ENCODE measurements at places on chromosomes 2 and 18.

DNA sequence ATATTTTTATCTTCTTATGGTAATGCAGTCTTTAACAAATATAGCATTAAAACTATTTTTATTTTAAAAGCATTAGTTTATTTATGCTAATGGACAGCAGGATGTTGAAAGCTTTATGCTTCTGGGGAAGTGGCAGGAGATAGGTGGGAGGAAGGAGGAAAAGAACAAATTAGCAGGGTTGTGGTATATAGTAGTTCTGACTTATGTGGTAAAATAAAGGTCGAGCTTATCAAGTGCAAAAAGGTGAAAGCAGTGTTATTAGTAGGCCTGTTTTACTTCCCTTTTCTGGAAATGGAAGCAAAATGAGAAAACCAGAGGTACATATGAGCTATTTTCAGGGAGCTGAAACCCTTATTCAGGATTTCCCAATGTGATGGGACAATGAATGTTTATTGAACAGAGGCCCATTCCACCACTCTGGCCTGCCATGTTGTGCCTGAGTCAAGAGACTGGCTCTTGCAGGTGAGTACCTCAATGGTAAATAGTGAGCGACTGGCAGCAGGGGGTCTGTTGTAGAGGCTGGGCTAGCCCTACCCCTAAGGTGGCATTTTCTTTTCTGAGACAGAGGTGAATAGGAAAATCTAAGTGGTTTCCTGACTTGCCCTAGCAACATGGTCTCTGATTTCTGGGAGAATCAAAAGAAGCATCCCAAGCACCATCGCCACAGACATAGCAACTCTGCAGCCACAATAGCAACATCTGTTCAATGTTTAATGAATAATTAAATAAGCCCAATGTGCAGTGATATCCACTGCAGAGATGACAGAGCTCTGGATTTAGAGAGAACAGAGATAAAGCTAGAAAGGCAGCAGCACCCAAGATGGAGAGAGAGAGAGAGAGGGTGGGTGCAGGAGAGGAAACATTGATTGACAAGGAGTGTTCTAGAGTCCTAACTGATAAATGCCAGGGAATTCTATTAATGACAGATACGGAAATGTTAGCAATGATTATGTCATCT lies 119.7 kb downstream of the UPP2 start:
- DNase-seq: no peak

DNA sequence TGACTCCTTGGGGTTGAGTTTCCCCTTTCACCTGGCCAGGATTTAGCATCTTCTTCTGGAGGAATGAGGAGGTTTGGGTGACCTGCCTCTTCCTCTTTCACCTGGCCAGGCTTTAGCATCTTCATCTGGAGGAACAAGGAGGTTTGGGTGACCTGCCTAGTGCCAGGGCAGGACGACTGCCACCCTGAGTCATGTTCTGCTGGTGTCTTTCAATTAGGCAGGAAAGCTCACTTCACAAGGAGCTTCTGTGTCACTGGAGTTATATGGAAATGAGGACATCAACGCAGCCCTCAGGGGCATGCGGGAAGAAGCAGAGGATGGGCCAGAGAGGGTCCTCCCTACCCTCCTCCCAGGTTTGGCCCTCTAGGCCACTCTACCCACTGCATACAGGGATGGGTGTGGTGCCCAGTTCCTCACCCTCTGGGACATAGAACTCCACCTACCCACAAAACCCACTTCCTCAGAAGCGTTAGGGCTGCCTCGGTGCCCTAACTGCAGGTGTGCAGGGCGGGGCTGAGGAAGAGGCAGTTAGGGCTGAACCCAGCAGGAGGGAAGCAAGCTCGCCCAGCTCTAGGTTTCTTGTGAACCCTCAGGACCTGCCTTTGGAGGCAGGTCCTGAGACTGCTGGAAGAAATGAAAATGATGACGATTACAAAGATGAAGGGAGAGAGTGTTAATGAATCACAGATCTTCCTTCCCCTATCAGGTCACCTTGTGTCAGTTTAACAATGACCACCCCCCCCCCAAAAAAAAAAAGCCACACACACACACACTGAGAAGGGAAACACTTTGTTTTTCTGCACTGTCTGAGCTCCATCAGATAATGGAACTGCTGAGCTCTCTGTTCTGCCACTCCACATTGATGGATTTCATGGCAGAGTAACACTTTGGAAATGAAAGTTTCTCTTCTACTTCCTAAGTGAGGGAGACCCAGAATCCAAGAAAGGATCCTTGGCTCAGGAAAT lies 71.0 kb downstream of the ARL4C start:
- DNase-seq: no peak

DNA sequence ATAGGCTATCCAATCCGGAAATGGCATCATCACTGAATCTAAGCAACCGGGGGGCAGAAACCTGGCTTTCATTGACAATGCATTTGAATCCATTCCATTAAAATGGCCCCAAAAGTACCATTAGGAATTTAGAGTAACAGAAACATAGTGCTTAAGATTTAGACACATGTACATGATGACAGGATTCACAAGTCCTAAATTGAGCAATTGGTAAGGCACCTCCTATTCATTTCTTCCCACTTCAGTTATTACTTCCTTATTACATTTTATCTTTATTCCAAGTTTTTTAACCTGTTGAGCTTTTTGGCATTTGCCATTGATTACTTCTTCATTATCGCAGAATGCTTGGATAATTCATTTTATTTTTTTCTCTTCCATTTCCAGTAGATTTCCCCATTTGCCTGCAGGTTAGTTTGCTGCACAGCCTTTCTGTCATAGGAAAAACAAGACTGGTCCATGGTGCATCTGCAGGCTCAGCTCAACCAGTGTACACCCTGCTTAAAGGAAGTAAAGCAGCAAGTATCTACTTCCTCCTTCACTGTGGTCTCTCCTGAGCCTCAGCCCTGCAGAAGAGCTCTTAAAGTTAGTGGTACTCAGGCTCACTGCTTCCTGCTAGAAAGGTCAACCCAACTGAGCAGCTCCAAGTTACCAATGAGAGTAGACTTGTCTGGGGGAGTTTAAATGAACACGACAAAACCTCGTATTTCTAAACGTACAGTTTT lies 89.2 kb downstream of the DOCK10 start:
- DNase-seq: no peak

- no peak for DNase-seq
Observed at GRCh38 chr2:216549926-216550690, 51.5 kb downstream of the RPL37A start.

GRCh38 chr2:7706791-7707190 lies 789.6 kb downstream of the RNF144A start:
- no peak for DNase-seq

- no peak for DNase-seq
Observed at GRCh38 chr2:197502201-197502600, 2.0 kb downstream of the HSPE1 start.

- no peak for DNase-seq
Observed at GRCh38 chr18:452816-453215, 47.7 kb downstream of the COLEC12 start.

- DNase-seq: no peak
Observed at GRCh38 chr18:21978546-21979170, 190.7 kb upstream of the GATA6 start.

GRCh38 chr2:157940024-157940423 lies 63.9 kb upstream of the ACVR1 start:
- DNase-seq: no peak

- no peak for DNase-seq
Observed at GRCh38 chr2:215752991-215753390, 260.4 kb downstream of the MREG start.

DNA sequence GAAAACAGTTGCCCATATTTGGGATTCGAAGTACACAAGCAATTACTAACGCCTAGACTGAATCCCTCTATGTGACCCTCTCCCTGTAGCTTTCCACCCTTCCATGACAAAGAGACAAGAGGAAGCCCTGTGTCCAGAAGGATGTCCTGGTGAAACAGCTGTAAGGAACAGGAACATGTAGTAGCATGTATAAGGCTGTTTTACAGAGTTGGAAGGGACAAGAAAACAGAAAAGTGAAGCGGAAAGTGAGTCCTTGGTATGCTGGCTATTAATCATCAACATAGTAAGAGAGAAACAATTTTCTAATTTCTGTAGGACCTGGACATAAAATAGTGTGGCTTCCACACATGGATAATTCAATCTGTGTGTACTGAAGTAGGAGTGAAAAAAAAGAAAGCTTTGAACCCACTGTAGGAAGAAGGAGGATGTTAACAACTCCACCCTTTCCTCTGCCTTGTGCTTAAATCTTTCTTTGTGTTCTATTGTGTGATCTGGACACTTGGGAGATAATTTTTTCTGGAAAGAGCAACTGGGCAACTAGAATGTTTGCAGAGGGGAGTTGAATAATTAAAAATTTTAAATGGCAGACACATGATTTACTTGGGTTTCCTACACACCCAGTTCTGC lies 162.3 kb upstream of the ZSWIM2 start:
- no peak for DNase-seq

GRCh38 chr2:221200184-221200839 lies 371.8 kb downstream of the EPHA4 start:
- no peak for DNase-seq
